ENCODE measurements at places on chromosomes 16 and 17.

DNA sequence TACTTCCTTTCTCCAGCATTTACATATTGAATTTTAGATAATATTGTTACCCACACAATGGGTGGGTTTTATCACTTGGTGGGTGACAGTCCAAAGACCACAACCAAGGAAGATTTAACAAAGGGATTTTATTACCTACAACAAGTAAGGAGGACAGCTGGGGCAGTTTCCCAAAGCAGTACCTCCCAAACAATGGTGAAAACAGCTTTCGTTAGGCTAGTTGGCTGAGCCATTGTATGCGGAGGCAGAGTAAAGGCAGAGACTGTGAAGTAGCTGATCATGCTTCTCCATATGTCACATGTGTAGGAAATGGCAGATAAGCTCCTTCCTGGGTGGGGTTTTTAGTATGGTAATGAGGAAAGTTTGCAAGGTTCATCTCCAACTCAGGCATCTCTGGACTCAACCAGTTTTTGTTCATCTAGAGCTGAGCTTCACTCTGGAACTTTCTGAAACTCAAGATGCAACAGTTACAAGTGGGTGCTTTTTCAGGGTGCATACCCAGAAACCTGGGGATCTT lies 104.3 kb upstream of the PSMD7 start:
- no peak for DNase-seq

GRCh38 chr17:47806026-47806912 lies 15.3 kb downstream of the OSBPL7 start:
- DNase-seq, result no peak

- no peak for DNase-seq
Measured at GRCh38 chr16:23391381-23392222, 61.4 kb downstream of the COG7 start.

DNA sequence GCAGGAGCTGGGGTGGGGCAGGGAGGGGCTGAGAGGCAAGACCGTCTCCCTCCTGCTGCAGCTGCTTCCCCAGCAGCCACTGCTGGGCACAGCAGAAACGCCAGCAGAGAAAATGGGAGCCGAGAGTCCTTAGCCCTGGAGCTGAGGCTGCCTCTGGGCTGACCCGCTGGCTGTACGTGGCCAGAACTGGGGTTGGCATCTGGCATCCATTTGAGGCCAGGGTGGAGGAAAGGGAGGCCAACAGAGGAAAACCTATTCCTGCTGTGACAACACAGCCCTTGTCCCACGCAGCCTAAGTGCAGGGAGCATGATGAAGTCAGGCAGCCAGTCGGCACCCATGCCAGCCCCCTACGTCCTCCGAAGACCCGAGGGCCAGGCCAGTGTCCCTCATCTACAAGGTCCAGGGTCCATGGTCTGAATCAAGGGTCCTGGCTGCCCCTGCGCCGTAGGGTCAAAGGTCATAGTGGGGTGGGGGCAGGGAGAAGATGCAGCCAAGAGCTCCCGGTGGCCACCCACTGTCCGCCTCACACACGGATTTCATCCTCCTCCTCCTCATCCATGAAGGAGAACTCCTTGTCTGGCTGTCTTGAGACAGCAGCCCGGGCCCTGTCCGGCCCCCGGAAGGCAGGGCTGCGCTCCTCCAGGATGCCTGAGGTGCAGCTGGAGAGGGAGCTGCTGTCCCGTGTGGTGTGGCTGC lies 23.4 kb upstream of the CPSF4L start:
- DNase-seq, result no peak

- DNase-seq, result peak; percentile 13
Measured at GRCh38 chr16:74667255-74667700, 601 bp upstream of the RFWD3 start.

DNA sequence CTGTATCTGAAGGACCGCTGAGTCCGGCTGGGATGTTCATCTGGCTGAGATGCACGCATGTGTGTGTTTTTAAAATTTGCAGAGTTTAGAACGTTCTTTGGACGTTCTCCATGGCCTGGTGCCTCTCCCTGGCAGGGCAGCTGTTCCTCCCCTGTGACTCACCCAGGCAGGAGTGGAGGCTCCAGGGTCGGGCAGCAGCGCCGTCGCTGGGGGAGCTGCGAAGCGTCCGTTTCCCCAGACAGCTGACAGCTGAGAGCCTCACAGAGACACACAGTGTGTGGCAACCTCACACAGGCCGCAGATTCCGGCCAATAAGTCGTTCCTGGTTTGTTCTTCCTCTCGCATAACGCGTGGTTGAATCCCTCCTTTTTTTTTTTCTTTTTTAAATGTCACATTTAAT lies 80.6 kb downstream of the OR1D5 start:
- DNase-seq, result peak; percentile 86

DNA sequence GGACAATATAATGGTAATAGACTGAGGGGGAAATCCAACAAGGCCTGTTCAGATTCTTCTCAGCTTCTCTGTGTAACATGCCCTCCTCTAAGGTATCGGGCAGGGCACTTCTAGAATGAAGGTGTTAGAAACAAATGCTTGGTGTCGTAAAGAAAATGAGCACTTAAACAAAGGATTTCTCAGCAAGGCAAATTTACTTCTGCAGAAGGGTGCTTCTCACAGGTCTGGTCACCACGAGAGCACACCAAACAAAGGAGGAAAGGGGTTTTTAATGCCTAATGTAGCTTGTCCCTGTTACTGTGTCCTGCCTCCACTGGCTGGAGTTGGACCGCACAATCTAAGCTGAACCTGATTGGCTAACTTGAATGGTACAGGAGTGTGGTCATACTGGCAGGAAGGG lies 642.6 kb upstream of the CDH8 start:
- no peak for DNase-seq

- peak; percentile 77 for DNase-seq
Measured at GRCh38 chr17:38430316-38430715, 2.1 kb downstream of the ARHGAP23 start.

GRCh38 chr16:3401719-3402397 lies 843 bp downstream of the ZNF174 start:
- peak; percentile 9 for DNase-seq

DNA sequence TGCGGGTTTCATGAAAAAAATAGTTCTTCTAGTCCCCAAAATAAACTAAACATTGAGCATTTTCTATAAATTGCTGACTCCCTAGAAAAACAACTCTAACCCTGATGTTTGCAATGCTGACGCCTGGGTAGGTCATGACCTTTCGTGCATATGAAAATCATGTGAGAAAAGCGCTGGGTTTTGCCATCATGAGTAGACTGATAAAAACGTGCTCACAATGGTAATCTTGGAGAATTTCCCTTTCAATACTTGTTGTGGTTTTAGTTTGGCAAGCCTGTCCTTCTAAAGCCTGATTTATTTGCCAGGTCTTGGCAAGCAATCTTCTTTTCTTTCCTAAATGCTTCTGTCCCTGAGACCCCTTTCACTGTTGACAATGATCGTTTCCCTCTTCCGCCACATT lies 4.0 kb upstream of the CLEC10A start:
- DNase-seq, result no peak

- no peak for DNase-seq
Measured at GRCh38 chr17:76827736-76828135, 40.5 kb upstream of the MGAT5B start.

DNA sequence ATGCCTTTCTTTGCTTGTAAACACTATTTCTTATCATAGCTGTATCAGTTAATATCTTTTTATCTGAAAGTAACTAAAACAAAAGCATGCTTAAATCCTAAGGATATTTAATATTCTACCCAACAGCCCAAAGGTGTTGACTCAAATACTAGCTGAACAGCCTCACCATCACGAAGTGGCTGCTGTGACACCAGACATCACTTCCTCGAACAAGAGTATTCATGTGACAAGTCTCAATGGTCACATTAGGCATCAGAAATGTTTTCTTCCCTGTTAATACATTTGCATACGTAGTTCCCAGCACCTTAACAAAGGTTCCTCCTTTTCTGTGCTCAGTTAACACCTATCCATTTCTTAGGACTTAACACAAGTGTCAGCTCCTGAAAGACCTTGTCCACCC lies 193.8 kb upstream of the DYNLRB2 start:
- DNase-seq, result no peak

DNA sequence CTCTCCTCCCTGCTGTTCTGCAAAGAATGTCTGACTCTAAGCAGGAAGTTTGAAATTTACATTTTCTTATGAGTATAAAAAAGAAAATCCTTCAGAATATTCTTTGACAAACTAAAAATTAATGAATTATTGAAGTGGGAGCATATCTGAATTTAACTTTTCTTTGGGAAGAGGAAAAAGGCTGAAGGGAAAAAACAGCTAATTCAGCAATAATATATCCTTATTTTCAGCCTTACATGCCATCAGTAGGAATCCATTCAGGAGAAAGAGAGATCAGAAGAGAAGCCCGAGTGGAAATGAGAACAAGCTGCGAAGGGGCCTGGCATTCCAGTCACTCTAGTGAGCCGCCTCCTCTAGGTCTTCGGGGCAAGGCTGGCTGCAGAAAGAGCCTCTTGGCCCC lies 41.7 kb upstream of the BCAR1 start:
- no peak for DNase-seq

DNA sequence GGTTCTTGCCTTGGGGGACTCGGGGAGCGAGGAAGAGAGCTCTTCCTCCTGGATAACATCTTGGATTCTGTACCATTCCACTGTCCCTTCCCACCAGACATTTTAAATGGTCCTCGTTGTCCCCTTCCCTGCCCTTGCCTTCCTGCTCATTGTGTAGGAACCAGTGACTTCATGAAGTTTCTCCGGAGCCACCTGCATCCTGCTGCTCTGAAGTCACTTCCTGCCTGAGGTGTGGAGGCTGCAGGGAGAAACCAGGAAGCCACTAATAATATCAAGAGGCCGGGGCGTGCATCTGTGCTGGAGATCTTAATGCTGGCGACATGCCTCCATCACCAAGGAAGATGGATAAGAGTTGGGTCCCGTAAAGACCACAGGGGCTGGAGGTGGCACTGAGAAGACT lies 6.2 kb upstream of the SLC16A13 start:
- no peak for DNase-seq

- no peak for DNase-seq
Measured at GRCh38 chr16:46788891-46789474, 40.8 kb upstream of the MYLK3 start.

- peak; percentile 23 for DNase-seq
Measured at GRCh38 chr17:37698132-37698910, 46.5 kb downstream of the HNF1B start.

GRCh38 chr17:76142039-76142584 lies 1.1 kb upstream of the FOXJ1 start:
- DNase-seq, result no peak

- no peak for DNase-seq
Measured at GRCh38 chr16:81447383-81448101, 2.9 kb downstream of the CMIP start.

DNA sequence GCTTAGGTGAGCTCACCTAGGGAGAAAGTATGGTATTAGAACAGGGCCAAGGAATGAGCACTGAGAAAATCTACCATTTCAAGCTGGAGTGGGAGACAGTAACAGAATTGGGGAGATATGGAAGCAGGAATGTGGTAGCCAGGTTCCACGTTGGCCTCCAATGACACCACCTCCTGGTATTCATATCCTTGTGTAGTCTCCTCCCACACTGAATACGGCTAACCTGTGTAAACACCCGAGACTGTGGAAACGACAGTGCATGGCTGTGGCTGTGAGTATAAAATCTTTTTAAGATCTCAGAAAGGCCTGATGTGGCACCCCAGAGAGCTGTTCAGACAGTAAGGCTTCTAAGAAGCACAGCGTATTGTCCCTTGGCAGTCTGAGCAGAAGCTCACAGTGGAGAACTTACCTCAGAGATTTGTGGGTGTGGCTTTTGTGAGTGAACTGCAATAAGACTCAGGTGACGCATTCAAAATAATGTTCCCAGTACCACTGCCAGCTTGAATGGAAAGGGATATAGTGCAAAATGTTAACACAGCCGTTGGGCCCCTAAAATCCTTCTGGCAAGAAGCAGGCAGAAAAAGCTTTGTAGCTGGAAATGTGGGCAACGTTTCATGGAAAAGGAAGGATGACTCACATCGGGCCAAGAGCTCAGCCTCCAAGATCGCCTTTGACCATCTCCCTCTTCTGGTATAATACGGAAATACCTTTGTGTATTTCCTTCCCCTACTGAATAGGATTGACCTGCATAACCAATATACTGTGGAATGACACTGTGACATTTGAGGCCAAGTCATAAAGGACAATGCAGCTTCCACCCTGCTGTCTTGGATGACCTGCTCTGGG lies 14.4 kb downstream of the SDR42E1 start:
- DNase-seq, result peak; percentile 76

DNA sequence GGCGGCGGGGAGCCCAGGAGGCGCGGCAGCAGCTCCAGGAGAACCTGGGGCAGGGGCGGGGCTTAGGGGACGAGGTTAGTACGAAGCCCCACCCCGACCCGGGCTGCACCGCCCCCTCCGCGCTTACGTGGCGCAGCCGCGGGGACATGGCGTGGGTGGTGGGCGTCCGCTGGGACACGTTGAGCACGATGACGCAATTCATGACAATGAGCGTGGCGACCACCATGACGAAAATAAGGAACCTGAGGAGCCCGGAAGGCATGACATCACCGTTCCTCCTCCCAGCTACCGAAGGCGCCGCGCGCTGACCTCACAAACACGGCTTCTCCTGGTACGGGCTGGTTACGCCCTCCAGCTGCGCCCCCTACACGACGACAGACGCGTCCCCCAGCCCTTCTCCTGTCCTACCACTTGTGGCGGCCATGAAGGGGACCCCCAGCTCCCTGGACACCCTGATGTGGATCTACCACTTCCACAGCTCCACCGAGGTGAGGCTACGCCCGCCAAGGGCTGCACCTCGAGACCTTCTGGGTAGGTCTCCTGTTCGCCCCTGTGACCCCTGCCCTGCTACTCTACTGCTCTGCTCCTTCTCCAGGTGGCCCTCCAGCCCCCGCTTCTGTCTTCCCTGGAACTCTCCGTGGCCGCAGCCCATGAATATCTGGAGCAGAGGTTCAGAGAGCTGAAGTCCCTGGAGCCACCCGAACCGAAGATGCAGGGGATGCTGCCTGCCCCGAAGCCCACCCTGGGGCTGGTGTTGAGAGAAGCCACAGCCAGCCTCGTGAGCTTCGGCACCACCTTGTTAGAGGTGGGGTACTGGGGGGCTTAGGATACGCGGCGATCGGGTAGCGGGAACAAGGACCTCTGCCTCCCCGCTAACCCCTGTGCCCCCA lies at the start of gene C17orf107:
C17orf107 (plus strand) TSS at position 196 of the 890 bp plus-strand sequence; CDS start at position 423, 227 bp downstream.
- DNase-seq, result peak; percentile 65

GRCh38 chr16:46629331-46630219 lies 8.4 kb upstream of the SHCBP1 start:
- peak; percentile 57 for DNase-seq
